ENCODE measurements at places on chromosomes 6 and 20. TPM values are rescaled to one million over a fixed set of nuclear protein-coding genes. Genes with fewer than 3 reads are reported as not detected.

DNA sequence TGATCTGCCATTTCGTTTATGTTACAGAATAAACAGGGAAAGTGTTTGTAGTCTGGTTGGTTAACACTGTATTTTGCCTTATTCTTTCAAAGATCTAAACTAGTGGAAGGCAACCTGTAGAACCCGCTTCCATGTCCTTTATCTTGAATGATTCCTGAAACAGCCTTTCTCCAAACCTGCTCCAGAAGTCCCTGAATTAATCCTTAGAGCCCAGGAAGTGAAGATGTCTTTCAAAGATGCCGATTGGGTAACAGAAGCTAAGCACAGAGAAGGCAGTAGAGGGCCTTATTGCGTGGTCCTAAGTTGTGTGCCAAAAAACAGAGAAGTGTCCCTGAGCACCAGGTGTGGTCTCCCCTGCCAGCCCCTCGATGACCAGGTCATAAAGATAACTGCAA, 19.2 kb upstream of the ZSCAN16 start:
- H3K36me3 ChIP-seq = peaks cover 3% of the 10 kb centered on the region
- H3K4me1 ChIP-seq = peaks cover 5% of the 10 kb centered on the region
- H3K4me3 ChIP-seq = peak overlapping the region; percentile 84
- DNase-seq = no peak
- peak overlapping the region; percentile 81 for H3K27ac ChIP-seq

- H3K36me3 ChIP-seq = no peaks in the 10 kb centered on the region
- H3K4me3 ChIP-seq = no peak overlapping the region
- H3K27me3 ChIP-seq = peaks cover 10% of the 10 kb centered on the region
- H3K4me1 ChIP-seq = no peaks in the 10 kb centered on the region
- no peak for DNase-seq
Observed at GRCh38 chr6:21469213-21469612, 124.3 kb upstream of the SOX4 start.

- H3K36me3 ChIP-seq = peaks cover 24% of the 10 kb centered on the region
- peaks cover 11% of the 10 kb centered on the region for H3K4me1 ChIP-seq
- DNase-seq = peak; percentile 76
- no peak overlapping the region for H3K4me3 ChIP-seq
Observed at GRCh38 chr20:645318-646106, 7.5 kb downstream of the SRXN1 start.

GRCh38 chr20:52172392-52173047, 19.1 kb downstream of the ZFP64 start:
- H3K27ac ChIP-seq = no peak overlapping the region
- peaks cover 23% of the 10 kb centered on the region for H3K4me1 ChIP-seq
- no peak for DNase-seq
- no peaks in the 10 kb centered on the region for H3K27me3 ChIP-seq
- H3K36me3 ChIP-seq = peaks cover 5% of the 10 kb centered on the region

DNA sequence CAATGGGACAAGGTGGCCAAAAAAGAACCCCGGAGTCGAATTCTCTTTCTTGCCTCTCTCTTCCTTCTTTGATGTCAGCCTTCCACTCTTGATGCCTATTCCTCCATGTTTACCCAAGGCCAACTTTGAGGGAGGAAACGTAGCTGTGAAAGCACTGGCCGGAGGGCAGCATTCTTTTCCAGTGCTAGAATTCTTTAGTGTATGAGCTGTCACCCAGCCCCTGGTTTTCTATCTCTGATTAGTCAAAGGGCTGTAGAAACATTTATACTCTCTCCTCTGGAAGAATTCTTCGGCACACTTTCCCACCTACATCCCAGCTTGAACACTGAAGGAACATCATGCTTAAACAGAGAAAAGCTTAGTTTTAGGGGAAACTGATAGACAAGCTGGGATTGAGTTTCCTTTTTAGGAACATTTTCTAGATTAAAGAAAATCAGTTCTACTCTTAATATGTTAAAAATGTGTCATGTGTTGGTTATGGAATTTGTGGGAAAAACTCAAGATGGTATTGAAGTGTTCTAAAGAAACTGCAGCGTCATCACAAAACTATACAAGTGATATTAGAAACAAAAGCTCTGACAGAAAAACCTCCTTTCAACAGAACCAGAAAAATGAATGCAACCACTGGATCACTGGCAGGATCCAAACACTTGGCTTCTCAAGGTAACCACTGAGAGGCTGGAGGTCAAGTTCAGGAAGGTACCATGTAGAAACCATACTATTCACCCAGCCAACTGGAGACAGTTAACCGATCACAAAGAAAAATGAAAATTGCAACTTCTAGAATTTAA, 20.7 kb upstream of the UTRN start:
- DNase-seq = no peak
- H3K27me3 ChIP-seq = no peaks in the 10 kb centered on the region
- no peak overlapping the region for H3K4me3 ChIP-seq
- no peaks in the 10 kb centered on the region for H3K4me1 ChIP-seq
- no peaks in the 10 kb centered on the region for H3K36me3 ChIP-seq

DNA sequence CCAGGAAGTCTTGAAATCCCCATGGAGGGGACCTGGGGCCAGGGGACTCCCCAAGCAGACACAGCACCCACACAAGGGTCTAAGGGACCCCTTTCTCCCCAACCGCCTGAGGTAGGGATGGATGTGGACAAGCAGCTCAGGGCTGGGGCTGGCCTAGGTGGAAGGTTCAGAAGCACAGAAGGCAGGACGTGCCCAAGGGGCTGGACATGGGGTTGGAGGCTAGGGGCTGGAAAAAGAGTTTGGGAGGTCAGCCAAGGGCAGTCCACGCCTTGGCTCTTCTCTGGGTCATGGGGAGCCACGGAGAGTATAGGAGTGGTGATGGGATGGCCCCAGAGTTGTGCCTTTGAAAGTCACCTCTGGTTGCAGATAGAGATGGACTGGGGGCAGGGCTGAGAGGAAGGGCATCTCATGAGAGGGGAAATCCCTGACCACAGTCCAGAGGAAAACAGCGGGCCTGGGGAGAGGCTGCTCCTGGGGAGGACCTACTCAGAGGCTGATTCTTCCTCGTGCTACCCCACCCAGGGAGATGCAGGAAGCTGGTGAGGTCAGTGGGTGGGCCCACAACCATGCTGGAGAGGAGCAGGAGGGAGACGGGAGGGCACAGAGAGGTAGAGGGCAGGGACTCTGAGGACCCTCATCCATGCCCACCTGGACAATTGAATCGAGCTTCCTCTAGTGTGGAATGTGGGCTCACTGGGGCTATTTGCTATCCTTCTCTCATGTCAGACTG, 2.5 kb upstream of the HSPA12B start:
- peak overlapping the region; percentile 19 for H3K27ac ChIP-seq
- H3K4me1 ChIP-seq = peaks cover 3% of the 10 kb centered on the region
- H3K36me3 ChIP-seq = no peaks in the 10 kb centered on the region
- no peak overlapping the region for H3K4me3 ChIP-seq
- DNase-seq = no peak

DNA sequence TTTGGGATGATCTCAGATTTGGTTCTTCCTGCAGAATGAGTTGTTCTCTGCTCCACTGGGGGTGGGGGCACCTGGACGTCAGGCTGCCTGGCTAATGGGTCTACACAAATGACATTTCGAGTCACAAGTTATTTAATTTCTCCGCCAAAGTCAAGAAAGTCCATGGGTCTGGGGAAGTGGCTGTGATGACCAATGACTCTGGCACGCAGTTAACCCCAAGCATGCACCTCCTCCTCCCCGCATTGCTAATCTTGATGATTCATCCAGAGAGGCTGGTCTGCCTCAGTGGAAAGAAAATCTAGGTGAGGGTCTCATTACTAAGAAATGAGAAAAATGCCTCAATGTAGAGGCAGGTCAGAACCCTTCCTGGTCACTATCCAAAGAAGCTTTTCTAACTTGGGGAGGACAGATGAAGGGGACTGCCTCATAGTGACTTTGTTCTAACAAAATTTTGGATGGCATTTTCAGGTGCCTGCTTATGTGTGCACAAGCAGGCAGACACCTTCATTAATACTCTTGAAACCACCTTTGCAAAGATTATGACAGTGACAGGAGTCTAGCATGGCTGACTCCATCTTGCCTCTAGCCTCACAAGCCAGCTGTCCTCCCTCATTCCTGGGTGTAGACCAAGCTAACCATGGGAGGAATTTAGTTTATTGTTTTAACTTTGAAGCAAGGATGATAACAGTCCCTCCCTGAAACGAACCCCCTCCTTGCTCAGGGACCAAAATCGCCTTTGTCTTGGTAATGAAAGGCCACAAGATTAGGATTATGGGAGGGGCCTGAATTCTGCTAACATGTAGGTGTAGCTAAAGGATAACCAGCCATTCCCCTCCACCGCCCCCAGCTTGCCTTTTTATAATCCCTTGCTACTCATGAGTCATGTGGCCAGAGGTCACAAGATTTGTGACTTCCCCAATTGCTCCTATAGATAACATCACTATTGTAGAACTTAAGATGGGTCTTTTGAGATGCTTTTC, 98.6 kb upstream of the MRPS10 start:
- H3K4me3 ChIP-seq = no peak overlapping the region
- peaks cover 36% of the 10 kb centered on the region for H3K36me3 ChIP-seq
- H3K4me1 ChIP-seq = peaks cover 67% of the 10 kb centered on the region
- DNase-seq = no peak

The OVOL2 gene
- not detected for total RNA-seq

The NANP gene
- 5.9 TPM for total RNA-seq

GRCh38 chr20:5886788-5887187, 63.5 kb downstream of the TRMT6 start:
- no peak overlapping the region for H3K4me3 ChIP-seq
- no peaks in the 10 kb centered on the region for H3K4me1 ChIP-seq
- peaks cover 15% of the 10 kb centered on the region for H3K27me3 ChIP-seq
- H3K27ac ChIP-seq = no peak overlapping the region
- no peaks in the 10 kb centered on the region for H3K36me3 ChIP-seq

DNA sequence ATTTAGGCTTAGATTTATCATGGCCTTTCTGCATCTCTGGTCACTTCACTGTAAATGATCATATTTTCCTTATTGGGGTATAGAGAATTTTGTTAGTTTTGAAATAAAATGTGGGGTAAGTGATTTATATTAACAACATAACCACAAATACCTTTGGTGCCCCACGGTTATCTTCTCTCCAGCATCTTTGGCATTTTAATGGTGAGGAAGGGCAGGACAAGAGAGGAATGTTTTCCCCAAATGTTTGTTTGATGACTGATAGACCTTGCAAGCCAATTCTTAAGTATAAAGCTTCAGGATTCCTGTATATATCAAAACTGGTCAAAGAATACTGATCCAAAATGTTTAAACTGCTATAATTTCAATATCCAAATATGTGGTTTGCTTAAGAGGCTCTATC, 171.6 kb upstream of the SMLR1 start:
- H3K4me1 ChIP-seq = peaks cover 4% of the 10 kb centered on the region
- H3K27ac ChIP-seq = no peak overlapping the region
- H3K36me3 ChIP-seq = peaks cover 2% of the 10 kb centered on the region
- DNase-seq = no peak
- no peaks in the 10 kb centered on the region for H3K27me3 ChIP-seq
- H3K4me3 ChIP-seq = no peak overlapping the region

- H3K36me3 ChIP-seq = peaks cover 7% of the 10 kb centered on the region
- no peaks in the 10 kb centered on the region for H3K27me3 ChIP-seq
- peak overlapping the region; percentile 93 for H3K4me3 ChIP-seq
- peaks cover 55% of the 10 kb centered on the region for H3K4me1 ChIP-seq
- peak overlapping the region; percentile 94 for H3K27ac ChIP-seq
Observed at GRCh38 chr6:32175322-32175710, 568 bp downstream of the AGPAT1 start.

The DNAAF9 gene
- 5.2 TPM for total RNA-seq

DNA sequence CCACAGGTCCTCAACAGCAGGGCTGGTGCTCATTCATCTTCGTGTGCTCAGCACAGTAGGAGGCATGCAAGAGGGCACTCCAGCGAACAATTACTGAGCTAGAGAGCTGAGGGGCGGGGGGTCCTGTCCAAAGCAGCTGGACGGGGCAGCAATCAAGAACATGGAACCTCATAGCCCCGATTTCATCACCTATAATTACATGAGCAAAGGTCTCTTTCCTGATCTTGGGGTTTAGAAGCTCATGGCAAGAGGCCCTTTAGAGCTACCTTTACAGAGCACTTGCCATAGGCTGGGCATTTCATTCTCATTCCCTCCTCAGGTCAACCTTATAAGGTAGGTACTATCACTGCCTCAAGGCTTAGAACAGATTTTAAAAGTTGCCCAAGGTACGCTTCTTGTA, 10.4 kb downstream of the MOCS1 start:
- no peak overlapping the region for H3K27ac ChIP-seq
- no peak for DNase-seq
- no peaks in the 10 kb centered on the region for H3K27me3 ChIP-seq
- no peak overlapping the region for H3K4me3 ChIP-seq
- H3K4me1 ChIP-seq = no peaks in the 10 kb centered on the region

GRCh38 chr6:110366975-110367374, 8.8 kb upstream of the METTL24 start:
- H3K4me1 ChIP-seq = peaks cover 7% of the 10 kb centered on the region
- H3K27me3 ChIP-seq = peaks cover 24% of the 10 kb centered on the region
- DNase-seq = no peak

The TNXB gene
- total RNA-seq = 3.1 TPM

DNA sequence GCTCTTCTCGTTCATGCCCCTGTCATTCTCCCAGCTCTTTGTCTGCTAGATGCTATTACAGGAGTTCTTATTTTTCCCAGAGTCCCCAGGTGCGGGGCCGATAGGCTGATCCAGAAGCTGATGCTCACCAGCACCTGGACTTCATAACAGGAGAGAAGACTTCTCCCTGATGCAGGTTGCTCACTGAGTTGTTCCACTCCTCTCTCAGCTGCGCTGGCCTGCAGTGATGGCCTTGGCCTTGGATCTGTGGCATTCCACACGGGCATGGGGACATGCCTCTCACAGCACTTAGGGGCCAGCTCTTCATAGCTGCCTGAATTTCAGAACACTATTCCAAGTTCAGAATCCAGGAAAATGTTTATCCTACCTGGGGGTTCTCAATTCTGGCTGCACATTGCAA, 7.1 kb upstream of the TXNDC5 start:
- no peak overlapping the region for H3K4me3 ChIP-seq
- peaks cover 8% of the 10 kb centered on the region for H3K27me3 ChIP-seq
- no peak for DNase-seq
- no peaks in the 10 kb centered on the region for H3K36me3 ChIP-seq
- no peak overlapping the region for H3K27ac ChIP-seq

DNA sequence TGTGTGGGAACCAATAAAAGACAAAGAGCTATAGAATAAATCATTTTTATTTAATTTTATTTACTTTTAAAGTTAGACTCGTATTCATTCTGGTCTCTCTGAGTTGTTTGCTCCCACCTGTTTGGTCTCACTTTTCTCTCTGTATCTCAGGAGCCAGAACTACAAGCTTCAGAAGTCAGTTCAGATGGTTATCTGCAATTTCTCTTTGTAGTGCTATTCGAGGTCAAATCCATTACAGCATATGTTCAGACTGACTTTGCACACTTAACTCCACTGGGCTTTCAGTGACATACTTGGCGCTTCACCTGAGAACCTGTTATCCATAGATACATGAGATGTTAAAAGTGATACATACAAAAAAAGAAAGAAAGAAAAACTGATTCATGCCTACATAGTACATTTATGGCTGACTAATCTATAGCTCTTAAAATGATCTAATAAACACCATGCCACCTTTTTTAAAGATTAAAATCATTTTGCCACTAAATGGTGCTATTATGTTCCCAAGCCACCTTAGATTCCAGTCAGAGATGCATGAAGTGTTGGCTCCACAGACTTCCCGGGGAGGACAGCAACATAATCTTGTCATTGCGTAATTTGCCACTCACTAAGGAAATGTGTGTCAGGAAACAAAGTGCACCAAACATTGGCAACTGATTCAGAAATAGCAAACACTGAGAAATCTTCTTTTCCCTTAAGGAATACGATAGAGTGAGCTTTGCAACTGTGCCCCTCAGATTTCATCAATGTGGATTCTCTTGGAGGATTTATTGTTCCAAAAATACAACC, 396.7 kb downstream of the HACE1 start:
- no peaks in the 10 kb centered on the region for H3K27me3 ChIP-seq
- H3K4me1 ChIP-seq = no peaks in the 10 kb centered on the region
- H3K27ac ChIP-seq = no peak overlapping the region
- H3K4me3 ChIP-seq = no peak overlapping the region
- no peak for DNase-seq

- no peak overlapping the region for H3K27ac ChIP-seq
- H3K4me1 ChIP-seq = no peaks in the 10 kb centered on the region
- no peaks in the 10 kb centered on the region for H3K36me3 ChIP-seq
Observed at GRCh38 chr6:1322696-1323219, 10.9 kb downstream of the FOXQ1 start.
